ENCODE measurements at places on chromosomes 16 and 17.

DNA sequence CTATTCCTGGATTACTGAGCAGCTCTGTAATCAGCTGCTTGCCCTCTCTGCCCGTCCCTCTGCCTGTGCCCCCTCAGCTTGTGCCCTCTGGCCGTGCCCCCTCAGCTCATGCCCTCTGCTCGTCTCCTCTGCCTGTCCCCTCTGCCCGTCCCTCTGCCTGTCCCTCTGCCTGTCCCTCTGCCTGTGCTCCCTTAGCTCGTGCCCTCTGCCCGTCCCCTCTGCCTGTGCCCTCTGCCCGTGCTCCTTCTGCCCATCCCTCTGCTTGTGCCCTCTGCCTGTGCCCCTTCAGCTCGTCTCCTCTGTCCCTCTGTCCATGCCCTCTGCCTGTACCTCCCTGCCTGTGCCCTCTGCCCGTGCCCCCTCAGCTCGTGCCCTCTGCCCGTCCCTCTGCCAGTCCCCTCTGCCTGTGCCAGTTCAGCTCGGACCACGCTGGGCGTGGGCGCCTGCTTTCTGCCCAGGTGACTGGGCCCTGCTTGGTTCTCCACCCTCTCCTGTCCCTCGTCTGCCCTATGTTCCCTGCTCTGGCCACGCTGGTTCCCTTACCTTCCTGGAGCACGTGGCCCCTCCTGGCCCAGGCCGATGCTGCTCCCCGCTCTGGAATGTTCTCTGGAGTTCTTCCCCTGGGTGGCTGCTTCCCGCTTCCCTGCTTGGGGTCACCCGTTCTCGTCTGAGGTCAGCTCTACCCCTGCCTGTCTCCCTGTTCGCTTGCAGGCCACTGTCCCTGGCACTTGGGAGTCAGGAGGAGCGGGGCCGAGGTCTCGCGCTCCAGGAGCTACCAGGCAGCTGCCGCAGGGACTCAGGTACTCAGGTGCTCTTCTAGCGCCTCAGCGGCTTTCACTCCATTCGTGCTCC is 63.9 kb downstream of the BANP start:
- no peak overlapping the region for H3K4me3 ChIP-seq
- no peak for DNase-seq
- peaks cover 7% of the 10 kb centered on the region for H3K4me1 ChIP-seq
- no peaks in the 10 kb centered on the region for H3K27me3 ChIP-seq

DNA sequence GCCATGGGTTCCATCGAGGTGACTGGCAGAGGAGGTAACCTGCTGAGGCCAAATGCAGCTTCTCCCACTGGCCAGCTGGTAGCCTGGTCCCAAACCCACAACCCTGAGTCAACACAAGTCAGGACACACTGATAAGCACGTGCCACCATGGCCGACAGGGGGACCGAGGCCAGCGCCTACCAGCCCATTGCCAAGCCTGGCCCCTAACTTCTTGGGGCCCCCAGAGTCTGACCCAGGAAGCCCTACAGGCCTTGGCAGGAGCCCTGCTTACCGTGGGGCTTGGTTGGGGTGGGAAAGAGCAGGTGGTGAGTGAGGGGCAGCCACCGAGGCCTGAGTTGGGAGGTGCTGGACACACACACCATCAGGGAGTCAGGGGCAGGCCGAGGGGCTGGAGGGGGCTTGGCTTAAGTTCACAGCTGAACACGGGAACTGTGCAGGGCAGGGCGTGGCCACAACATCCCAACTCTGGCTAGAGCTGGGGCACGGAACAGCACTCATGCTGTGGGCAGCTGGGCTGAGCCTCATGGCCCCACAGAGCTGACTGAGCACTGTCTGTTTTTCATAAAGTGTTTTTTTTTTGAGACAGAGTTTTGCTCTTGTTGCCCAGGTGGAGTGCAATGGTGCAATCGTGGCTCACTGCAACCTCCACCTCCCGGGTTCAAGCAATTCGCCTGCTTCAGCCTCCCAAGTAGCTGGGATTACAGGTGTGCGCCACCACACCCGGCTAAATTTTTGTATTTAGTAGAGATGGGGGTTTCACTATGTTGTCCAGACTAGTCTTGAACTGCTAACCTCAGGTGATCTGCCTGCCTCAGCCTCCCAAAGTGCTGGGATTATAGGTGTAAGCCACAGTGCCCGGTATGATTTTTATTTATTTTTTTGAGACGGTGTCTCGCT is 5.5 kb downstream of the MRPL28 start:
- H3K27ac ChIP-seq, result no peak overlapping the region
- H3K36me3 ChIP-seq, result peaks cover 3% of the 10 kb centered on the region
- peaks cover 6% of the 10 kb centered on the region for H3K4me1 ChIP-seq

- no peaks in the 10 kb centered on the region for H3K36me3 ChIP-seq
- DNase-seq, result no peak
- peak overlapping the region; percentile 66 for H3K27ac ChIP-seq
- peak overlapping the region; percentile 68 for H3K4me3 ChIP-seq
These were observed 35.4 kb downstream of the CMTM4 start for GRCh38 chr16:66661210-66661560.

GRCh38 chr17:79077587-79077986 is 3.0 kb downstream of the ENGASE start:
- peaks cover 9% of the 10 kb centered on the region for H3K4me1 ChIP-seq
- no peaks in the 10 kb centered on the region for H3K27me3 ChIP-seq
- DNase-seq, result no peak
- no peak overlapping the region for H3K4me3 ChIP-seq

DNA sequence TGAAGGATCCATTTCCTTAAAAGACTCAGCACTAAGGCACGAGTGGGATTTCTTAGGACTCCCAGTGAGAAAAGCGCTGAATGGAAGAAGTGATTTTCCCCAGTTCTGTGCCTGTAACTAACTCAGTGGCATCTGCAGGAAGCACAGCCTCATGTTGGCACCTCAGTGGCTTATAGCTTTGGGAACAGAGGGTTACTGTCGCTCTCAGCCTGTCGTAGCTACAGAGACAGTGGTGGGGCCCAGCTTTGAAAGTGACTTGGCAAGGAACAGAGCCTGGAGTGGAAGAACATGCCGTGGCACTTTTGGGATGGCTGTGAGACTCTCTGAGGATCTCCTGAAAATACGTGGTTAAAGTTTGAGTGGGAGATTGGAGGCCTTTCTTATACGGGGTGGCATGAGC is 242.4 kb upstream of the MYOCD start:
- H3K4me3 ChIP-seq, result no peak overlapping the region
- no peak for DNase-seq
- H3K27ac ChIP-seq, result no peak overlapping the region
- peaks cover 4% of the 10 kb centered on the region for H3K4me1 ChIP-seq
- H3K27me3 ChIP-seq, result peaks cover 3% of the 10 kb centered on the region
